ENCODE measurements at places on chromosomes 4 and X. TPM values are rescaled to one million over a fixed set of nuclear protein-coding genes. Genes with fewer than 3 reads are reported as not detected.

SSX3 gene
- not detected for total RNA-seq

ADH1A gene
- total RNA-seq, result not detected

- H3K4me3 ChIP-seq, result no peak overlapping the region
- no peak for DNase-seq
- H3K27ac ChIP-seq, result no peak overlapping the region
- H3K36me3 ChIP-seq, result peaks cover 19% of the 10 kb centered on the region
- peaks cover 5% of the 10 kb centered on the region for H3K4me1 ChIP-seq
Measured at GRCh38 chr4:139887962-139888735, 222.5 kb downstream of the MGST2 start.

- no peak for DNase-seq
- no peaks in the 10 kb centered on the region for H3K36me3 ChIP-seq
- H3K27ac ChIP-seq, result peak overlapping the region; percentile 81
- no peaks in the 10 kb centered on the region for H3K27me3 ChIP-seq
Measured at GRCh38 chr4:37978248-37978924, 18.2 kb downstream of the PTTG2 start.

GPR82 gene
- total RNA-seq, result not detected

DNA sequence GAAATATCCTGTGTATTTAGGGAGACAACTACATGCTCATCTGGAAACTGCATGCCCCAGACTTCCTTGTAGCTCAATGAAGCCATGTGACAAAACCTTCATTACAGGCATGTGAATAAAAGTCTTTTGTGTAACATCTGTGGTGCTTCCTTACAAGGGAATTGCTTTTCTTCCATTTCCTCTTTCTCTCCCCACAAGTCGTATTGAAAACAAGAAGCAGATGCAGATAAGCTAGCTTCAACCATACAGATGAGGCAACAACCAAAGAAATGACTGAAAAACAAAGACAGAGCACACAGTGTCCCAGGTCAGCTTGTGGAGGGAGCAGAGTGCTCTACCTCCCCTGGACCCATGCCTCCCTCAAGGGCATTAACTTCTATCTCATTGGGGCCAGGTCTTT lies 115.8 kb upstream of the INPP4B start:
- H3K36me3 ChIP-seq, result no peaks in the 10 kb centered on the region
- H3K27ac ChIP-seq, result no peak overlapping the region
- no peak overlapping the region for H3K4me3 ChIP-seq
- H3K4me1 ChIP-seq, result peaks cover 8% of the 10 kb centered on the region

GRCh38 chr4:115126491-115126890 lies 13.1 kb upstream of the NDST4 start:
- no peak for DNase-seq
- H3K27ac ChIP-seq, result no peak overlapping the region
- no peaks in the 10 kb centered on the region for H3K27me3 ChIP-seq
- H3K4me1 ChIP-seq, result no peaks in the 10 kb centered on the region
- H3K36me3 ChIP-seq, result no peaks in the 10 kb centered on the region

DNA sequence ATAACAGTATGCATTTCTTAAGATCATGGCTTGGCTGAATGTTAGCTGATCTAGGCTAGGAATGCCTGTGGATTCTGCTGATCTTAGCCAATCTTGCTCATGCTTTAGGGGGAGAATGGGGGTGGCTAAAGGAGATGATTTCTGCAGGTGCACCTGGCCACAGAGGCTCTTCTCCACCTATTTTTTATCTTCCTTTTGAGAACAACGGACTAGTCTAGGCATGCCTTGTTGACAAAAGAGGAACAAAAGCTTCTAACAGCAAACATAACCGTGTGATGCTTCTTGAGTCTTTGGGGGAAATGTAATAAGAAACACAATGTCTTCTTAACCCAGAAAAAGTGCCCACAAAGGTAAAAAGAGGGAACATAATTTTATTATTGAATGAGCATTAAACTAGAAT lies 743.5 kb downstream of the ARAP2 start:
- H3K27me3 ChIP-seq, result no peaks in the 10 kb centered on the region
- H3K27ac ChIP-seq, result no peak overlapping the region
- H3K4me1 ChIP-seq, result no peaks in the 10 kb centered on the region
- no peak overlapping the region for H3K4me3 ChIP-seq
- DNase-seq, result no peak

DNA sequence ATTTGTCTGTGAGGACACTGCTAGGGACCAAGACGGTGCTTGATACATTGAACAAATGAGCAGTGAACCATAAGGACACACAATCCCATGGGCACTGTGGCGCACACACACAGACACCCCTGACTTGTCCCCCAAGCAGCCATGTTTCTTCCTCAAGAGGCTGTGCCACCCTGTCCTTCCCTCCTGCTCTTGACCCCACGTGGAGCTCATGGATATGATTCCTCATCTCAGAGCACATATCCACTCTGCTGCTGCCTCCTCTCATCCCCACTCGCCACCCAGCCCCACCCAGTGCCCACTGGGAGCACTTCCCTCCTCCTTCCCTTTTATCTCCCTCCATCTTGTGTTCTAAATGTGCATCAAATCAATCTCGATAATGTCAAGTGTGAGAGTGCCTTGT lies 102.4 kb downstream of the PARM1 start:
- H3K36me3 ChIP-seq, result no peaks in the 10 kb centered on the region
- H3K4me1 ChIP-seq, result no peaks in the 10 kb centered on the region
- H3K4me3 ChIP-seq, result no peak overlapping the region
- H3K27ac ChIP-seq, result no peak overlapping the region

BEX3 gene
- total RNA-seq, result 33.8 TPM

DNA sequence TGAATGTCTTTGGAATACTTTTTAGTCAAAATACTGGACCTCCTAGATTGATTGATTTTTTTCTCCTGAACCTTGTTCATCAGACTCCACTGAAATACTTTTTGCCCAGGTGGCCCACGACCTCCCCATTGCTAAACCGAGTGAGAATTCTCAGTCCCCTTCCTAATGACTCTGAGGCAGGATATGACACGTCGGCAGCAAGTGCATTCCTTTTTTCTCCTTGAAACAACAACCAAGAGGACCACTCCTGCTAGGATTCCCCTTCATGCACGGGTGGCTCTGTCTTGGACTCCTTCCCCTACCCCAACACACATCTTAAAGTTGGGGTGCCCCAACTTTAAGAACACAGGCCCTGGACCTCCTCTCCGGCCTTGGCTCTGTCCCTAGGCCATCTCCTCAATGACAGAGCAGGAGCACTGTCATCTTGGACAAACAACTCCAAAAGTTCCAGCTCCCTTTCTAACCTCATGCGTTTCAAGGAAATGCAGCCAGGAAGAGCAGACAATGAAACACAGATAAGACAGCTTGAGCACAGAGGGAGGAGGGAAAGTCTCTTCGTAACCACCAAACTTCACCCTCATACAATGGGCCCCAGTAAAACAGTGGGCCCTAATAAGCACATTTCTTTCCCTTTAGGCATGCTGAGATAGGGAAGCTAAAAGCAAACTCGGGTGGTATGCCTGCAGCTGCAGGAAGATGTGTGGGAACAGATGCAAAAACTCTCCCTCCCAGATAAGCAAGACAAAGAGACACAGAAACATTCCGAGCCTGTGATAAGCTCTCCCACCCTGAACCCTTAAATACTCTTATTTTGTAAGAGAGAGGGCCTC lies 33.9 kb downstream of the ZBTB49 start:
- peak overlapping the region; percentile 61 for H3K27ac ChIP-seq
- no peaks in the 10 kb centered on the region for H3K36me3 ChIP-seq
- H3K4me3 ChIP-seq, result no peak overlapping the region
- H3K27me3 ChIP-seq, result no peaks in the 10 kb centered on the region
- H3K4me1 ChIP-seq, result no peaks in the 10 kb centered on the region
- no peak for DNase-seq

DNA sequence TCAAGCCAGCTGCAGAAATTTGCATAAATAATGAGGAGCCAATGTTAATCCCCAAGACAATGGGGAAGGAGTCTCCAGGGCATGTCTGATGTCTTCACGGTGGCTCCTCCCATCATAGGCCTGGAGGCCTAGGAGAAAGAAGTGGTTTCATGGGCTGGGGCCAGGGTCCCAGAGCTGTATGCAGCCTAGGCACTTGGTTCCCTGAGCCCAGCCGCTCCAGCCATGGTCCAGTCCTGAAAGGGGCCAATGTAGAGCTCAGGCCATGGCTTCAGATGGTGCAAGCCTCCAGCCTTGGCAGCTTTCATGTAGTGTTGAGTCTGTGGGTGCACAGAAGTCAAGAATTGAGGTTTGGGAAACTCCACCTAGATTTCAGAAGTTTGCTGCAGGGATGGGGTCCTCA lies 628.2 kb upstream of the GRIA3 start:
- H3K4me1 ChIP-seq, result no peaks in the 10 kb centered on the region
- no peak for DNase-seq
- no peaks in the 10 kb centered on the region for H3K36me3 ChIP-seq
- H3K27me3 ChIP-seq, result no peaks in the 10 kb centered on the region
- H3K4me3 ChIP-seq, result no peak overlapping the region

- H3K27ac ChIP-seq, result no peak overlapping the region
- no peak overlapping the region for H3K4me3 ChIP-seq
- H3K36me3 ChIP-seq, result peaks cover 6% of the 10 kb centered on the region
- H3K4me1 ChIP-seq, result no peaks in the 10 kb centered on the region
- no peaks in the 10 kb centered on the region for H3K27me3 ChIP-seq
Measured at GRCh38 chrX:14899607-14900006, 26.4 kb downstream of the MOSPD2 start.

- no peak overlapping the region for H3K27ac ChIP-seq
- peaks cover 10% of the 10 kb centered on the region for H3K36me3 ChIP-seq
- H3K4me3 ChIP-seq, result no peak overlapping the region
- no peaks in the 10 kb centered on the region for H3K27me3 ChIP-seq
Measured at GRCh38 chr4:108280072-108280471, 111.3 kb upstream of the LEF1 start.

DNA sequence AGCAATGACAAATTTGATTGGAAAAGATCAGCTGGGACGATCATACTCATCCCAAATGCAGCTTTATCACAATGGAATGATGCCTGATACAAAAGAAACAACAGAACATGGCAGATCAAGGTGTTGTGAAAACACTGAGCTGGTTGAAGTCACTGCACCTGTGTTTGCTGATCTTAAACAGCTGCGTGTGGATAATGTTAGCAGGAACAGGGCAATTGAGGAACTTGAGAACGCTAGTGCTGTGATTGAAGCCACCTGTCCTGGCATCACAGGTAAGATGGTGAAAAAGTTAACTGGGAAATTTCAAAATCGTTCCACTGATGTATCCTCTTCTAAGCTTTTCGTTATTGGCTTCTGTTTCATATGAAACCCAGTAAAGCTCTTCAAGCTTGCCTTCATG lies 27.4 kb upstream of the SOD3 start:
- H3K27ac ChIP-seq, result no peak overlapping the region
- H3K27me3 ChIP-seq, result no peaks in the 10 kb centered on the region
- no peak overlapping the region for H3K4me3 ChIP-seq
- H3K36me3 ChIP-seq, result no peaks in the 10 kb centered on the region
- no peak for DNase-seq
- H3K4me1 ChIP-seq, result no peaks in the 10 kb centered on the region

DNA sequence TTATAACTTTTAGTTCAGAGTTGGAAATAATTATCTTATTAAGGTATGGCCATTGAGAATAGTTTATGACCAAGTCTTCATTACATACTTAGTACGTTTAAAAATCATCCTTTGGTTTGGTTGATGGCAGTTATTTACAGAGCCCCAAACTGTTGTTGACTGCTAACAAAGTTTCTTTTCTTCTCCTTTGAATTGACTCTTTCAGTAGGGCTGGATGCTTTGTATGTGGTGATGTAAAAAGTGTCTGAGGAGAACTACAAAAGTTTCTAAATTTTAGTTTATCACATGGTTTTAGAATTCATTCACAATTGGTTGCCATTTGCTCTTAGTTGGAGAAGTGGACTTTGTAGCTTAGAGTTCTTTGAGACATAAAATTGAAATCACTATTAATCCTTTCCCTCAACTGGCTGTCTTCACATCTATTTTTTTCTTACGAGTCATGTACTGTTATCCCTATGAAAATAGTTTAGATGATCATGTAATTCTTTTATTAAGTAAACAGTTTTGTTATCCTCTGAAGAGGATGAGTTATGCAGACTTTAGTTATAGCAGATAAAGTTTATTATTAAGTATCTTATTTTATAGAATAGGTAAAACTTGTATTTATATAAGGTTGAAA lies 14.8 kb downstream of the PTPN13 start:
- DNase-seq, result no peak
- no peak overlapping the region for H3K4me3 ChIP-seq
- no peaks in the 10 kb centered on the region for H3K36me3 ChIP-seq
- H3K27me3 ChIP-seq, result peaks cover 6% of the 10 kb centered on the region
- H3K27ac ChIP-seq, result no peak overlapping the region

MND1 gene
- total RNA-seq, result not detected

DNA sequence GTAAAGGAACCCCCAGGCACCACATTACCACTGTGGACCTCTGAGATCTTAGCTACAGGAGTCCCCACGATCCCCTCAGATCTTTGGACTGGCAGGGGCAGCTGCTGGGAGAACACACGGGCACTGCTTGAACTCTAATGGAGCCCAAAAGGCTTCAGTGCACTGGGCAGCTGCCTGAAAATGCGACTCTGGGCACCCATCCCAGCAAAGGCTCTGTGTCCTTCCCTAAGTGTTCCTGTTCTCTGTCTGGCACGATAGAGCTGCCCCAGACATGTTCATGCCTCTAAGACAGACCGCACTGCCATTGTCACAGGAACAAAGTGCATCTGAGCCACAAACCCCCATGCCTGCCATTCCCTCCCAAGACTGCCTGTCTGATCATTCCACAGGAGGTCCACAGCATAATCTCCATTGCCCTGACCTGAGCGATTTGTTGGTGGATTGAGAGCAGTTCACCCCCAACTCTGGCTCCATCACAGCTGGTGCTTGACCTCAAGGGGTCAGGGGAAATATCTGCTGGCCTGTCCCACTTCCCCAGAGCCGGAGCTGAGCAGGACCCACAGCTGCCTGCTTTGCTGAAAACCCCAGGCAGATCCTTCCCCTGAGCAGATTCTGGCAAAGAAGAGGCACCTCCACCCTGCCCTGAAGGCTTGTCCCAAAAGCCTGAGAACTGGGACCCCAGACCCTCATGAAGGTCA lies 436.0 kb upstream of the INTU start:
- peaks cover 4% of the 10 kb centered on the region for H3K36me3 ChIP-seq
- no peak for DNase-seq
- H3K4me1 ChIP-seq, result no peaks in the 10 kb centered on the region
- H3K27ac ChIP-seq, result no peak overlapping the region
- H3K4me3 ChIP-seq, result no peak overlapping the region

GRCh38 chr4:14918336-14918735 lies 83.9 kb upstream of the CPEB2 start:
- no peaks in the 10 kb centered on the region for H3K36me3 ChIP-seq
- peaks cover 7% of the 10 kb centered on the region for H3K27me3 ChIP-seq
- no peak for DNase-seq

- no peaks in the 10 kb centered on the region for H3K36me3 ChIP-seq
- peaks cover 4% of the 10 kb centered on the region for H3K27me3 ChIP-seq
- H3K4me1 ChIP-seq, result peaks cover 2% of the 10 kb centered on the region
Measured at GRCh38 chr4:25299476-25300203, 12.9 kb upstream of the ZCCHC4 start.

RAB9B gene
- 0.52 TPM for total RNA-seq

- DNase-seq, result no peak
- H3K4me1 ChIP-seq, result peaks cover 9% of the 10 kb centered on the region
- H3K36me3 ChIP-seq, result peaks cover 2% of the 10 kb centered on the region
- H3K4me3 ChIP-seq, result no peak overlapping the region
- no peaks in the 10 kb centered on the region for H3K27me3 ChIP-seq
- no peak overlapping the region for H3K27ac ChIP-seq
Measured at GRCh38 chr4:4758681-4759080, 100.8 kb upstream of the MSX1 start.

GRCh38 chrX:12138361-12139313 lies at the start of gene FRMPD4:
Gene FRMPD4 (plus strand): TSS chrX:12138473. CDS start chrX:12138972, 499 bp downstream.
- H3K36me3 ChIP-seq, result no peaks in the 10 kb centered on the region
- no peaks in the 10 kb centered on the region for H3K4me1 ChIP-seq
- DNase-seq, result no peak
- H3K4me3 ChIP-seq, result no peak within 1 kb of the TSS
- H3K27ac ChIP-seq, result no peak within 1 kb of the TSS
- H3K27me3 ChIP-seq, result peaks cover 15% of the 10 kb centered on the region

CLIC2 gene
- 0.73 TPM for total RNA-seq

Measured in naive thymus-derived CD8-positive, alpha-beta T cell (primary cell).